Stimulated activated CD8-positive, alpha-beta memory T cell treated with anti-CD3 and anti-CD28 coated beads, Interleukin-7, amount 100 ng/mL, for 24 hours (primary cell): ENCODE measurements at places on chromosomes 7 and 10.

GRCh38 chr10:45422207-45422865 lies 48.3 kb downstream of the ALOX5 start:
- DNase-seq = no peak

DNA sequence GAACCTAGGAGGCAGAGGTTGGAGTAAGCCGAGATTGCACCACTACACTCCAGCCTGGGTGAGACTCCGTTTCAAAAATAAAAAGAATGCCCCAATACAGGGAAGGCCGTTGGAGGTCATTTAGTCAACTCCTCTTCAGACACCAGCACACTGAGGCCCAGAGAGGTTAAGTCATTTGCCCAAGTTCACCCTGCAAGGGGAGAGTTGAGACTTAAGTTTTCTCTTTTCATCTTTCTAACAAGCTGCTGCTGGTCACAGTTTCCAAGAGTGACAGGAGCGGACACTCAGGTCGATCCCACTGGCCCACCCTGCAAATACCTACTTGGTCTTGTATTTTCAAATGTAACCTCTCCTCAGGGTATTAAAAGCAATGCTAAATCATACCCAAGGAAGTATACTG lies 30.4 kb upstream of the VCL start:
- no peak for DNase-seq

- DNase-seq = no peak
Measured at GRCh38 chr7:41030673-41031072, 672.2 kb downstream of the INHBA start.

GRCh38 chr10:74079936-74080590 lies 70.6 kb downstream of the AP3M1 start:
- no peak for DNase-seq

- DNase-seq = no peak
Measured at GRCh38 chr7:99897322-99898022, 20.6 kb upstream of the OR2AE1 start.

GRCh38 chr10:101859530-101859929 lies 15.9 kb upstream of the KCNIP2 start:
- no peak for DNase-seq

GRCh38 chr10:7944215-7944480 lies 110.3 kb upstream of the GATA3 start:
- DNase-seq = no peak

DNA sequence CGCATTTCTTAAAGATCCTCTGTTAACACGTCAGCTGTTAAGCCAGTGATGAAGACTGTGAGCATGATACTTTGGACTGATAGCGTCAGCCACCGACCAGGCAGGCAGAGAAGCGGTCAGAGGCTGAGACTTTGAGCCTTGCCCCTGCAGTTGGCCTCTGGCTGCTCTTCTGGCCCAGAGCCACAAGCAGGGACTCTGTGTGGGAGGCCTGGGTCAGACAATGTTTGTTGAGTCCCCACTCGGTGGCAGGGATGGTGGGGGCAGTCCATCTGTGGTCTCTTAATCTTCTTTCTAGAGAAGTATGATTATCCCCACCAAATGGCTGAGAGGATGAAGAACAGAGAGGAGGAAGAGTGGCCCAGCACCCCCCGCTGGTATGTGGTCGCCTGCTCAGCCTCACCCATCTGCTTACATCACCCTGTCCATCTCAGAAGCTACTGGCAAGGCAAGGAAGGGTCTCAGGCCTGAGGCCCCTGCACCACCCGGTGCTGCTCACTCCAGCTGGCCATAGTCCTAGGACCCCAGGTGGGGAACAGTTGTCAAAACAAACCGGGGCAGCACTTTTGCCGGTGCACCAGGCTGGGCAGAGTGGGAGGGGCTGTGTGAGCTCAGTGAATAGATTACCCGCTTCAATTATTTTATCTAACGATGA lies 202.9 kb downstream of the GRID1 start:
- no peak for DNase-seq

DNA sequence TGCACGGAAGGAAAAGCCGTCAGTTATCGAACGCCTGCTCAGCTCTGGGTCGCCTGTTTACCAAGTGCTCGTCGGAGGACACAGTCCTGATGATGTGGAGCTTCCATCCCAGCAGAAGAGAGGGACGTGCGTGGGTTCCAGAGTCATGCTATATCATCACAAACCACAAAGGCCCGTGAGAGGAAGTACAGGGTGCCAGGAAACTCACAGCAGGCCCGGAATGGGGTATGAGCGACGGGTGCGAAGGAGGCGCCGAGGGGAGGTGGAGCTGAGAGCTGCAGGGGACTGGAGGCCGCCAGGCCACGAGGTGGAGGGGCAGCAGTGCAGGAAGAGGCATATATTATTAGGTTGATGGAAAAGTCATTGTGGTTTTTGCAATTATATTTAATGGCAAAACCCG lies 102.5 kb downstream of the ACTR3B start:
- no peak for DNase-seq

DNA sequence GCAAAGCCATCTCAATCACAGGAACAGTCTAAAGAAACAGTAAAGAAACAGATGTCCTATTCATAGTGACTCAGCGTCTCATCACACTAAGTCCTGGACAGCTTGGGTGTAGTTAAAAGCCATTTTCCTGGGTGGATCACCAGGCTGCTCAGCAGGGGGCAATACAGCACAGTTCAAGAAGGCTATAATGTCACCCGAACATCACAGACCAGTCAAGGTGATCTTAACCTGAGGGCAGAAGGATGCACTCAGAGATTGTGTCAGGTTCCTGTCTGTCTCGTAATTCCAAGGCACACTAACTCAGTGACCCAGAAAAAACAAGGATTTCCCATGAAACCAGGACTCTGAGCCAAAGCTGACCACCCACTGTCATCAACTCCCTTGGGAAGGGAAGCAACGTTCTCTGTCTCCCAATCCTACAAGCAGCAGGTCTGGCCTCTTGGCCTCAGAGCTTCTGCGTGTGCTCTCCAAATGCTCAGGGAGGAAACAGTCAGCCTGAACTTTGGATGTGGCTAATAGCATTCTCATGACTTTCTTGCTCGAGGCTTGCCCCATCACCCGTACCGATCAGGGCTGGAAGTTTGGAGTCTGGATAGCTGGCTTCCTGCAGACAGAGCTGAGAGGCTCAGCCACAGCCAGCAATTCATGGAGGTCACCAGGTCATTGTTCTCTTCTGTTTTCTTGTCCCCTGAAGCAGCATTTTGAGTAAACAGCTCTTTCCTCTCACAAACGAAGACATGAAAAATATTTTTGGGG lies 90.4 kb upstream of the FAM171A1 start:
- DNase-seq = no peak

- DNase-seq = no peak
Measured at GRCh38 chr10:128485701-128486235, 359.5 kb upstream of the MKI67 start.

DNA sequence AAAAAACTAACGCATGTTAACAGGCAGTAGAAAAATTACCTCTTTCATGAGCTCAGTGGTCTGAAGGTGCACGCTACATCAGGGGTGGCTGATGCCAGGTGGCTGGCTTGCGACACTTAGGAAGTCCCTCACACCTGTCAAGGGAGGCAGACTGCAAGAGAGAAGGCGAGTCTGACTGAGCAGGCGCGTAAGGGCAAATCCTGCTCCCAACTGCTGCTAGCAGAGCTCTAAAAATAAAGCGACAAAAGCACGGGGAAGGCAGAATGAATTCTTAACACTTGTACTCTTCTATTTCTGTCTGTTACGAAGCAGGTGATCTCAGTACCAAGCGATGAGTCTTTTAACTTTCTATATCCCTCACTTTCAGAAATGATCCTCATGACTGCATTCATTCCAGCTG lies 33.1 kb downstream of the CACNA2D1 start:
- no peak for DNase-seq

DNA sequence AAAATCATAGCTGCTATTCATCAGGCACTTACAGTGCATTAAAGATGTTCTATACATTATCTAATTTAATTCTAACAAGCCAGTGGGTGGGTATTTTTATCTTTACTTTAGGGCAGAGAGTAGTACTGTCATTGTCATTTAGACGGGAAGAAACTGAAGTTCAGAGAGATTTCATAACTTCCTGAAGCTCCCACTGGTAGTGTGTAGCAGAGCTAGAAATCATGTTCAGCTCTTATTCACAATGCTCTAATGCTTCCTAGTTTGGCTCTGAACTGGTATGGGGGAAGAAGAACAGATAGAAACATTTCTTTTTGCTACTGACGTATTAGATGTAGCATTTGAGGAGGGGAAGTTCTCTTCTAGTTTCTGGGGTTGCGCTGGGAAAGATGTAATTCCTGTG lies 116.7 kb downstream of the CYP26A1 start:
- DNase-seq = no peak

GRCh38 chr7:100641463-100641859 lies at the start of gene TFR2:
TSS of gene TFR2 (minus strand) at chr7:100641552. CDS start at chr7:100641509, 43 bp downstream.
- no peak for DNase-seq

- DNase-seq = no peak
Measured at GRCh38 chr7:69654849-69655707, 56.8 kb downstream of the AUTS2 start.

- DNase-seq = no peak
Measured at GRCh38 chr7:16815001-16815400, 10.2 kb upstream of the AGR2 start.

DNA sequence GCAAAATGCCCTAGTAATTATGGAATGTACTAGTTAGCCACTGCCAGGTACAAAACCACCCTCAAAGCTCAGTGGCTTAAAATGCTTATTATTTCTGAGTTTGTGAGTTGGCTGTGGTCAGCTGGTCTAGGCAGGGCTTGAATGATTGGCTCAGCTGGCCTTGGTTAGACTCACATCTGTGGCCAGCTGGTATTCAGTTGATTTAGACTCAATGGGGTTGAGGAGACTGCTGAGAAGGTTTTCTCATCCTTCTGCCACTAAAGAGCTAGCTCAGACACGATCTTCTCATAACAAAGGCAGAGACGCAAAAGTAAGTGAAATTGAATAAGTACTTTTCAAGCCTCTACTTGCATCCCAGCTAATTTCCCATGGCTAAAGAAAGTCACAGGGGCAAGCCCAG lies 57.1 kb upstream of the CYP2C18 start:
- DNase-seq = no peak

DNA sequence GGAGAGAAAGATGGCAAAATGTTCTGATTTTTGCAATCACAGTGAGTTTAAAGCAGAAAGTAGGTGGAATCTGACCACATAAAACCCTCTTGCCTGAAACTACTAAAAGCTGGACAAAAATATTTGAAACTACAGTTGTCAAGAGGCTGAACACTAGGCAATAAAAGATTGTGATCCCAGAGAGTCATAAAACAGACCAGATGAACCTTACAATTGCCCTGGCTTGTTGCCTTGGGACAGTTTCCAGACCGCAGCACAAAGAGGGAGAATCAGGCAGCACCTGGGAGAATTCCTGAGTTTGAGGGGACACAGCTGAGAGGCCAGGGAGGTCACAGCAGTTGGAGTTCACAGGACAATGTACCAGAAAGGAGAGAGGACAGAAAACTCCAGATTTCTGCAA lies 107.3 kb upstream of the NANOS1 start:
- no peak for DNase-seq

- no peak for DNase-seq
Measured at GRCh38 chr10:42769673-42770072, 12.9 kb upstream of the BMS1 start.

GRCh38 chr10:110002801-110003523 lies 4.8 kb upstream of the ADD3 start:
- DNase-seq = no peak

GRCh38 chr7:2927592-2927991 lies 83.5 kb upstream of the GNA12 start:
- DNase-seq = no peak

DNA sequence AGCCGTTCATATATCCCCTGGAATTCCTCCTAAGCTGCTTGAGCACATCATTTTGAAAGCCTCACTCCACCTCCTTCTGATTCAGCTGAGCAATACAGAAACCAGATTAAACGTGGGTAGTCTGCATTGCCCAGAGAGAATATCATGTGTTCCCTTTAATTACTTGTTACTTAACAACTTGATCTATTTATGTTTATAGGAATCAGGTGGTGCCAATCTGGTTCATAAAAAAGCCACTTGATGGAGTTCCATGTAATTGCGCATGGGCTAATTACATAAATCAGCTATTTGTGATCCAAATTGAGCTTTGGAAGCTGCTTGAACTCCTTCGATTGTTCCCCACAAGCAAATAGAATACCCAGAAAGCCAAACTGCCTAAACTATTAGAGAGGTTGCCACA lies 114.7 kb upstream of the ADCY1 start:
- DNase-seq = no peak

DNA sequence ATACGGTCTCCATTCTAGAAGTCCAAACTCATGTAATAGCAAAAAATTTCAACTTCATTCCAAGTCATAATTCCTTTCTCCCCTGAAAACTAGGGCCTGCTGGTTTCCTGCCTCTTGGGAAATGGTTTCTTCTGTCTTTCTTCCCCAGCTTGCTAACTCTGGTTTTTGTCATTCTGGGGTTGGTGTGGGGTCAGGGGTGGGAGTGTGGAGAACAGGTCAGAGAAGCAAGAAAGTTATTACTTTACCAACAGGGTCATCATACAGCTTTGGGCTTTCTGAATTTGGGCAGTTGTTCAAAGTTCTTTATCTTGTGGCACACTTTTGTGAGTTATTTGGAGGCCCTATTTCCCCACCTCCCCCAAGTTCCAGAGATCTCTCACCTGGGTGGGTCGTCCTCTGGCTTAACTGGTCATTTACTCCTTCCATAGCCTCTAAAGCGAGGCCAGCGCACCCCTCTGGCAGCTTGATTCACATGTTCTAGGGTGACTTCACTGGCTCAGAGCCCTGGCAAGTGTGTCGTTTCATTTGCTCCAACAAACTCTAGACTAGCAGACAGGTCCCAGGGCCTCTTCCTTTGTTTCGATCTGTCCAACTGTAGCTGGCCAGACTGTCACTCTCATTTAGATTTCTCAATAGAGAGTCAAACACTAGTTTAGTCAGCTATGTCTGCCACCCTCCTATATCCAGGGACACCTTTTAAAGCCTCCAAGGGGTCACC lies 161.2 kb downstream of the JCAD start:
- DNase-seq = no peak

DNA sequence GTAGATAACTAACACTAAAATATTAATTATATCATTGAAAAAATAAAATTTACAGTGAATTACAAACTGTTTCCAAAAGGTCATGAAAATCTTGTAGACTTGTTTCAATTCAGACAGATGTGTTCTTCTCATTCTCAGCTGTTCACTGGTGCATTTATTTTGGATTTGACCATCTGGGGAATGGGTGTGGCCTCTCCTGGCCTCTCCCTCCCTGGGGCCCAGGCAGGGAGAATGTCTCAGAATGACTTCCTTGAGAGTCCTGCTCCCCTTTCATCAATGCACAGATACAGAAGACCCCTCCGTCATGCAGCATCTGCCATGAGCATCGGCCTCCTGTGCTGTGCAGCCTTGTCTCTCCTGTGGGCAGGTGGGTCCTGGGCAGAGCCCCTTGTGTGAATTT lies 192.8 kb upstream of the PRSS58 start:
- no peak for DNase-seq

- DNase-seq = no peak
Measured at GRCh38 chr7:134298902-134299683, 17.6 kb downstream of the SLC35B4 start.
